Tibial nerve (tissue), 4 donors: ENCODE measurements at places on chromosomes 2 and 18.

DNA sequence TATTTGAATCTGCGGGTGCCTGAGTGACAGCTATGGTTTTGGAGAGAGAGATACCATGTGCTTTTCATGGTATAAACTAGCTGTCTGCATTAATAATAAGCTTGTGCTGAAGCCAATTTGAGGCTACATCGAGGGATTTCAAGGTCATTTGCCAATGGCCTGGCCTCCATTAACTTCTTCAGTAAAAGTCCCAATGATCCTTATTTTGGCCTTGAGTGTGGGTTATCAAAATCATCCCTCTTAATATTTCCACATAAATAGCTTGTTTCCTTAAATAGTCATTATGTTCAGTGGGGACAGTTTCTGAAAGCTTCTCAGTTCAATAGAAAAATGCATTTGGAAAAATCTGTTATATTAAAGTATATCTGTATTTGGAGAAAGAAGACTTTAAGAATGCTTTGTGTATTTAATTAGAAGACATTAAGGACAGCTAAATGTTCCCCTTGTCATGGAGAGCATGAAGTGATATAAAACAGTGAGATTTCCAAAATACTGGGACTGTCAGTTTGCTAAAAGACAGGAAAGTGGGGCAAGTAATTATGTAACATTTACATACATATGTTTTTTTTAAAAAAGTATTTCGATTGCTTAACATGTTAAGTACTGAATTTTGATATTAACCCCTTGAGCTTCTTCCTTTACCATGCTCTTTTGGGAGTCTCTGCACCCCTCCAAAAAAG is 355.5 kb upstream of the ZEB2 start:
- DNase-seq, result no peak

DNA sequence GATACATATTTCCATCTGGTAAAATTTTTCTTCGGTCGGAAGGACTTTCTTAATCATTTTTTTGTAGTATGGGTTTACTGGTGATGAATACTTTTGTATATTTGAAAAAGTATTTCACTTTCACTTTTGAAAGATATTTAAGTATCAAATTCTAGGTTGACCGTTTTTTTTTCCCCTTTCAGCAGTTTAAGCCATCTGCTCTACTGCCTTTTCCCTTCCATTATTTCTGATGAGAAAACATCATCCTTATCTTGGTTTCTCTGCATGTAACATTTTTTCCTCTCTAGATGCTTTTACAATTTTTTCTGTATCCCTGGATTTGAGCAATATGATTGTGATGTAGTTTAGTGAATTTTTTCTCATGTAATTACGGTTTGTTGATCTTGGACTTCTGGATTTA is 87.0 kb downstream of the MTX2 start:
- DNase-seq, result no peak

DNA sequence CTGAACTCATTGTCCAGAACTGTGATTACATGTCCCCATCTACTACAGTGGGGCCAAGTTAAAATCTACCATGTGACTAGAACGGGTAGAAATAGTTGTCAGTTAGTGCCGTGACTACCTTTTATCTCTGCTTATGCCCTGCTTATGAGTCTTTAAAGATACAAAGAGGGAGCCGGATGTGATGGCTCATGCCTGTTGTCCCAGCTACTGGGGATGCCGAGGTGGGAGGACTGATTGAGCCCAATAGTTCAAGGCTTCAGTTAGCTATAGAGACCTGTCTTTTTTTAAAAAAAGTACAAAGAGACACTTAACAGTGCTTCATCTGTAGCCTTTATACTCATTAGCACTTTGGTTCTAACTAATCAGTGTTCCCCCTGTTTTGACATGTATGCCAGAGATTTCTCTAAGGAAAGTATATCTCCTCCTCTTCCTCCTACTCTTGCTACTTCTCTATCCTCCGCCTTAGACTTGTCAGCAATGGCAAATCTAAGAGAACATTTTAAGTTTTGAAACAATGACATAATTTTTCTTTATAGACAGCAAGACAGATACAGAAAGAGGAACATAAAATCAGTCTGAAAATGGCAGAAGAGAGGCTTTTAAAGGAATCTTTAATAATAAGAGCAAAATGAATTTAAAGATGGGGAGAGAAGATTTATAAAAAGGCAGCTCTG is 45.0 kb downstream of the NBEAL1 start:
- DNase-seq, result no peak

DNA sequence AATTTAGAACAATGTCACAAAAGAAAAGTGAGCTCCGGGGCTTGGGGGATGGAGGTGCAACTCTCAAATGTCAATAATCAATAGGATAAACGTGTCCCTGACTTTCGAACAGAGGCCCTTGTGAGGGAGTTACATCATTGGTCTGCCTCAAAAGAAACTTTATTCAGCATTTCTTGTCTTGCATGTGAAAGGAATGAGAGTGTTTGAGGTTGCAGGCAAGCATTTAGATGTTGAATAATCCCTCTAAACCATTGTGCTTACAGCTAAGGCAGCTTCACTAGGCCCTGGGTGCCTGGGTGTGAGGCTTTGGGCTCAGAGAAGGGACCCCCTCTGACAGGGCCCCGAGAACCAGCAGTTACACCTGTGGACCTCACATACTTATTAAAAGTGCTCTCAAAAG is 28.6 kb upstream of the FHL2 start:
- DNase-seq, result no peak

- no peak for DNase-seq
These were observed 105.0 kb downstream of the B3GNT2 start for GRCh38 chr2:62300925-62301324.
